ENCODE measurements at places on chromosomes 16 and 17.
A peak's percentile ranks its signal among the peaks of the same experiment; 100 is the strongest.

GRCh38 chr17:34601416-34601815 lies 22.0 kb downstream of the TMEM132E start:
- DNase-seq, result no peak

DNA sequence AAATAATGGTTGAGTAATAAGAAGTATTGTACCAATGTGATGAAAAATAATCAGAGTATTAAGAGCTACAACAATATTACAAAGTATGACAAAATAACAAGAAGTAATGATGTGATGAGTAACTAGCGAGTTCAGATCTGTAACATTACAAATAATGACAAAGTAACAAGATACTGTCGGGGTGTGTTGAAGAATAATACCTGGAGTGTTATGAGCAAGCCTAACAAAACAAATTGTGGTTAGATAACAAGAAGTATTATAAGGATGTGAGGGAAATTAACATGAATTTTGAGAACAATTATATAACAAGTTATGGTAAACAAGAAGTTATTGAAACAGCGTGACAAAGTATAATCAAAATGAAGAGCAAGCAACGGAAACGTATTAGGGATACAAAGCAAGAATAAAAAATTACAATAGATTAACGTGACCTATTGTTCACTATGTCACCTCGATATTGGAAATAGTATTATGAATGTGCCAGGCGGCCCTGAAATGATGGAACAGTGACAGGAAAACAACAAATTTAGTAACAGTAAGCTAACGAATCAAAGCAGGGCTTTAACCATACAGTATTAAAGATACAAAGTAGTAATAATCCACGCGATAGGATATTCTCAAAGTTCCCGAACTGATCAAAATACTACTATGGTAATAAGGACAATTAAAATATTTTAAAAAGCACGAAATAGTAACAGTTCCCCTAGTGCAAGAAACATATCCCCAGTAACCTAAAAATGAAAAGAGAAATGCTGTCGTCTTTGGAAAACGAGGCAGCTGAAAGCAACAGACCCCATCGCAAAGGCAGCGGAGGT lies 1.6 kb downstream of the TBX4 start:
- no peak for DNase-seq

DNA sequence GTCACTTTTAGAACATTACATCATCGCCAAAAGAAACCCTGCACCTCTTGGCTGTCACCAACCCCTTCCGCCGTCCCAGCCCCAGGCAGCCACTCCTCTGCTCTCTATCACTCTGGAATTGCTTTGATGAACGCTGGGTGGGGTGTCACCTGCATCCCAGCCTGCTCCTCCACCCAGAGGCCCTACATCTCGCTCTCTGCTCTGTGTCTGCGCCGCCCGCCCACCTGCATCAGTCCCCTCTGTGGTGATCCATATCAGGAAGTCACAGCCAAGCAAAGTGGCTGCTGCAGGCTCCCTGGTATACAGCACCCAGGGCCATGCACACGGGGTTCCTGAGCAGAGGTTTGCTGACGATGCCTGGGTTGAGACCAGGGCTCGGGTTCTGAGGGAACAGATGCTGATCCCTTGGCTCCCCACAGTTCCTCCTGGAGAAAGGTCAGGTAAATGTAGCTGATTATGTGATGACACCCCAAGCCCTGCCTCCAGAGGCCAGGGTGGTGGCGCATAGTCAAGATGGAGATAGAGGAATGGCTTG lies 30.8 kb downstream of the MPRIP start:
- no peak for DNase-seq

DNA sequence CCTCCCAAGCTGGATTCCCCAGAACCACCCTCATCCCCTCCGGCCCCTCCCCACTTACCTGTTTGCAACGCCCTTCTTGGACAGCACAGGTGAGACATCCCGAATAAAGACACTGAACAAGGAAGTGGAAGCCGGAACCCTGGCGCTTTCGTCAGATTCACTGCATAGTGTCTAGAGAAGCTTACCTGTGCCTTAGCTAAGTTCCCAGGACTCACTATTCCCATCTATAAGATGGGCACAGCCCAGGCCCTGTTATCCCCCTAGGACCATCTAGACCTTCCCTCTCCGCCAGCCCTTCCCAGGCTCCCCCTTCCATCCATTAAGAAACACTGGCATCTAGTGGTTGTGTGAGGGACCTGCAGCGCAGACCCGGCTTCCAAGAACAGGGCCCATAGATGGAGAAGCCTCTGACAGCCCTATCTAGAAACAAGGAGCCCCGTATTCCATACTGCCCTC lies 26.9 kb upstream of the RPL38 start:
- DNase-seq, result peak; percentile 44

GRCh38 chr16:85261657-85262557 lies 149.6 kb upstream of the CIBAR2 start:
- DNase-seq, result no peak

DNA sequence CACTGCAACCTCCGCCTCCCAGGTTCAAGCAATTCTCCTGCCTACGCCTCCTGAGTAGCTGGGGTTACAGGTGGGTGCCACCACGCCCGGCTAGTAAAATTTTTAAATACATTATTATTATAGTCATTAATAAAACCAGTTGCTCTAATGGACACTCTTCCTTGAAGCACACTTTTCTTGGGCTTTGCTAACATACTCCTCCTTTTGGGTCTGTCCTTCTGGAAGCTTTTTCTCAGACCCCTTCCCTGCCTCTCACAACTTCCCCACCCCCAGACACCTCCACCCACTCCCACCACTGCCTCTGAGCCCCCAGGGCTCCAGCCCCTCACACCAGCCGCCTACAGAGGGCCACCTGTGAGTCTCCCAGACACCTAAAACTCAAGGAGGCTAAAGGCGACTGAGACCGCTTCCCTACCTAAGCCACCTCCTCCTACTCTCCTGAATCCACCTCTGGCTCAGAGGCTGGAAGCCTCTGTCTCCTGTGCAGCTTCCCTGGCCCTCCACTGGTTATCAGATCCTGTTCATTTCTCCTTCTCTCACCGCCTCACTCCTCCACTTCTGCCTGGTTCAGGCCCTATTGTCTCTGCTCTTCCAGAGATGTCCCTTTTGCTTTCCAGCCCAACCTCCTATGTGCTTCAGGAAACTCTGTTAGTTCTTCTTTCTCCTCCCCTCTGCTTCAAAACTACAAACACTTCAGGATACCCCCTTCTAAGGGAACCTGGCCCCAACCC lies 2.1 kb upstream of the CUEDC1 start:
- DNase-seq, result no peak

GRCh38 chr17:31444026-31444425 lies 52.6 kb downstream of the RAB11FIP4 start:
- no peak for DNase-seq

DNA sequence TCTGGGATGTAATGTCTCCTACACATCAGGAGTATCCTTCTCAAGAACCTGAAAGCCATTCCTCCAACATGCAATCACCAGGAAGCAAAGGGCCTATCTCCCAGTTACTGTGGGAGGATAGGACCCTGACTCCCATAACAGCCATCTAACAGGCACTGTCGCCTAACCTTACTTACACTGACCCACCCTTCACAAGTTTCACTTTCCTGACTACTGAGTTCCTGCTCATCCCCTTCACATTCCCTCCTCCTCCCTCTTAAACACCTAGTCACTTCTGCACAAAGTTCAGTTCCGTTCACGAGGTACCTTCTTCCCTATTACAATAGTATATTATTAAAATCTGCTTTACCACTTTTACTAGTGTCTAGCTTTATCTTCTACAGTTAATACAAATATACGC lies 1.3 kb downstream of the C17orf67 start:
- no peak for DNase-seq

- DNase-seq, result no peak
Observed at GRCh38 chr17:36118477-36119353, 15.1 kb downstream of the CCL4 start.

DNA sequence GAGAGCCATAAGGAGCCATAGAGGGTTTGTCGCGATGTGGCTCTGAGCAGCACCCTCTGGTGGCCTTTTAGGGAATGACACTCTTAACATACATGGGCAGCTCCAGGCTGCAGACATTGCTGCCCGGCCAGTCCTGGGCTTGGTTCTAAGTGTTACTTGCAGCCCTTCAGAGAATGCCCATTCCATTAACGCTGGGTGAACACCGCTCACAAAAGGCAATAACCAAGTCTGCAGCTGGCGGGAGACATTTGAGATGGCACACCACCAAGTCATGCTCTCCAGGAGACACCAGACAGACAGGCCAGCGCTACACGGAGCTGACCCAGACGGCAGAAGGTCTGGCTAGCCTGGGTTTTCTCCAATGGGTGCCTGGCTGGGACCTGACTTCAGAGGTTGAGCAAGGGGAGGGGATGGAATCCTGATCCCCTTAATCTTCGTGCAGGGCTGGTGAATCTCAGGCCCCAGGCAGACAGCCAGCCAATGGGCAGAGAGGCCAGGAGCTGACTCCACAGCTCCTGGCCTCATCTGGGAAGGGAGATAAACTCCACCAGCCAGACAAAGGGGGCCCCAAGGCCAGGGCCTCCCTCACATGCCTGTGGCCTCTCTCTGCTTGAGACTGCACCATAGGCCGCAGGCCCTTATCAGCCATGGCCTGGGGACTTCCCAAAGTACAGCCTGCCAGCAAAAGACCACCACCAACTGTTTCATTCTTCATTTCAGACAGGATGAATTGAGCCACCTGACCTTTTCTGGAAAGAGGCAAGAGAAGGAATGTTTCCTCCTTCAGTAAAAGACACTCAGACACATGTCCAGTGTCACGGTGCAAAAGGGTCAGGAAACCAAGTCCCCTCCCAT lies 58.8 kb downstream of the ZDHHC7 start:
- peak; percentile 68 for DNase-seq

DNA sequence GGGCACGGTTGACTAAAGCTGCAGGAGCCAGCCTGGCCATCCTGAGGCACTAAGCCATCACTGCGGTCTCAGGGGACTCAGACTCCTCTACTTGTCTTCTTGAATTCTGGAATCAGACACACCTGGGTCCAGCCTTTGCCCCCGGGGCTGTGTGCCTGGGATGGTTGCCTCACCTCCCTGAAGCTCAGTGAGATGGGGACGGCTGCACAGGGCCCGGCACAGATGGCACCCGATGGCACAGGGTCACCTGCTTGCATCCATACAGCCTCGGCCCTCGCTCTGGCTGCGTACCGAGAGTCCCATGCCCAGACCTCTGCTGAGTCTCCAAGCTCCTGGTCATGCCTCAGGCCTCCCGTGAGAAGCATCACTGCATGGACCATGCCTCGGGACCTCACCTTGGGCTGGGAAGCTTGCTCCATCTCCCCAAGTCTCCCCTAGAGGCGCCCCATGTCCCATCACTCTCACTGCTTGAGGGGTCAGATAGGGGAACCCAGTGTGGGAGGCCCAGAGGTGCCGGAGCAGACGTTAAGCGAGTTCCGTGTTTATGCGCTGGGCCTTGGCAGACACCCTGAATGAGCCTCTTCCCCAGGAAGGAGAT lies 316.3 kb downstream of the SEC14L1 start:
- DNase-seq, result no peak

- DNase-seq, result no peak
Observed at GRCh38 chr17:72187556-72187955, 66.7 kb downstream of the SOX9 start.

DNA sequence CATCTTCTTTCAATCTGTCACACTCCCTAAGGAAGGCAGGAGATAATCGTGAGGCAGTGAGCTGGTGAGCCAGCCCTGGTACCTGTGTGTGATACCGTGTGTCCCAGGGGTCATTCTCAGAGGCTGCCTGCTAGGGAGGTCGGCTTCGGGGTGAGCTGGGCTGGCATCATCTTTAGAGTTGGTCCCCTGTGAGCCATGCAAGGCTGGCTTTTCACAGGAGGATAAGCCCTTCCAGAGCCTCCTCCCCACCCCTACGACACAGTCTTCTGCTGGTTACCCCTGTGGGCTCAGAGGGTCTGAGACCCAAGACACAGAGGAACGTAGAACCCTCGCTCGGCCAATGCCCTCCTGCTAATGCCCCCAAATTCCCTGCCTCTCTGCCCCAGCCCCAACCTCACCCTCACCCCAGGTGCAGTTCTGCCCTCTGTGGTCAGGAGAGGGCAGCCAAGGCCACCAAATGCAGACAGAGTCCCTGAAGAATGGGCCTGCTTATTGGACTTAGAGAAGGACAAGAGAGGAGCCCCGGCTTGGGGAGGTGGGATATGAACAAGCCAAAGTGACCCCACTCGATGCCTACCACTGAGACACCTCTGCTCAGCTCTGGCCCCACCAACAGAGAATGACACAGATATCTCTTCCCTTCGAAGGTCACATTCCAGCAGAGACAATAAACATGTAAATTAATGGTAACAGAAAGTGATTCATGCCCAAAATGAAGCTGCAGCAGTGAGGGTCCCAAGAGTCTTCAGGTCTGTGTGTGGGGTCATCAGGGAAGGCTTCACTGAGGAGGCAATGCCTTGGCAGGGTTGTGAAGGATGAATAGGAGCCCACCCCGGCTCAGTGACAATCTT lies 80.8 kb upstream of the CCL1 start:
- DNase-seq, result no peak

DNA sequence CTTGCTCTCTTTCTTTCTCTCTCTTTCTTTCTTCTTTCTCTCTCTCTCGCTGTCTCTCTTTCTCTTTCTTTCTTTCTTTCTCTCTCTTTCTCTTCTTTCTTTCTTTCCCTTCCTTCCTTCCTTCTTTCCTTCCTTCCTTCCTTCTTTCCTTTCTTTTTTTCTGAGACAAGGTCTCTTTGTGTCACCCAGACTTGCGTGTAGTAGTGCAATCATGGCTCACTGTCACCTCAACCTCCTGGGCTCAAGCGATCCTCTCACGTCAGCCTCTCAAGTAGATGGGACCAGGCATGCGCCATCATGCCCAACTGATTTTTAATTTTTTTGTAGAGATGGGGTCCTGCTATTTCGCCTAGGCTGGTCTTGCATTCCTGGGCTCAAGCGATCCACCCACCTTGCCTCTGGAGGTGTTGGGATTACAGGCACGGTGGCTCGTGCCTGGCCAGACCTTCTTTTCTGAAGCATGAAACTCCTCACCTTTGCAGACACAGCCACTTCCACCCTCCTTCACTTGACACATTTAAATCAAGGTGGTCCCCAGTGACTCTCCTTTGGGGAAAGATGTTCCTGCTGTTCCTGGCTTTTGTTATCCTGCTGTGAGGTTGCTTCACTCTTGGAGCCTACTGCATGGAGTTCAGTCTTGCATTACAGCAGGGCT lies 26.8 kb upstream of the NKD1 start:
- no peak for DNase-seq

- DNase-seq, result no peak
Observed at GRCh38 chr16:10579965-10580882, at the start of gene EMP2. EMP2 (minus strand) TSS chr16:10580598; CDS start chr16:10547617, 32,981 bp downstream.

GRCh38 chr16:50666658-50667496 lies 14.2 kb downstream of the SNX20 start:
- DNase-seq, result peak; percentile 47

DNA sequence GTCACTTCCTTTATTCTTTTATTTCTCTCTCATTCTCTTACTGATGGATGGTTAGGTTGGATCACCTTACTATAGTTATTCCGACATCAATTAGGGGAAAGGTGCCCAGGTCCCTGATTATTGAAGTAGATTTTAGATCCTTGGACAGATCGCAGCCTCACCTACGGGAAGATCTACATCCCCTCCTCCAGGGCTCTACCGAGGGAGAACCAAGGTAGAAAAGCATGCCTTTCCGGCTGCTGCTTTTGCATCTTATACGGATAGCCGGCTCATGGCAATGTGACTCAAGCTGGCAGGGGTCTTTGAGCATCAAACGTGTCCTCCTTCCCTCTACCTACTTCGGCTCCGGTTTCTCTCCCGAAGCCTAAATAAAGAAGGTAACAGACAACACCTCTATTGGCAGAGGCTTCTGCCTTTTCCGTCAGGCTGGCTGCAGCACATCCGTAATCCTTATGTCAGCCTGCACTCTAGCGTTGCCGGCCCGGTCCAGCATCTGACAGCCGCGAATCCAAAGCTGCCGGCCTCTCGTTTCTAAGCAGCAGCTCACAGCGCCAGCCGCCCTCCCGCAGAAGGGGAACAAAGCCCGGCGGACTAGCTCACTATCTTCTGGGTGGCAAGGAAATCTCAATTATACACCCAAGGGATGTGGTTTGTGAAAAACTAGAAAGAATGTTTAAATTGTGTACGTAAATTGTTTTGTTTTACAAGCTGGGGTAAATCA lies 46.9 kb downstream of the IRX6 start:
- no peak for DNase-seq
